ENCODE measurements at places on chromosomes 2 and 18.
A peak's percentile ranks its signal among the peaks of the same experiment; 100 is the strongest.

DNA sequence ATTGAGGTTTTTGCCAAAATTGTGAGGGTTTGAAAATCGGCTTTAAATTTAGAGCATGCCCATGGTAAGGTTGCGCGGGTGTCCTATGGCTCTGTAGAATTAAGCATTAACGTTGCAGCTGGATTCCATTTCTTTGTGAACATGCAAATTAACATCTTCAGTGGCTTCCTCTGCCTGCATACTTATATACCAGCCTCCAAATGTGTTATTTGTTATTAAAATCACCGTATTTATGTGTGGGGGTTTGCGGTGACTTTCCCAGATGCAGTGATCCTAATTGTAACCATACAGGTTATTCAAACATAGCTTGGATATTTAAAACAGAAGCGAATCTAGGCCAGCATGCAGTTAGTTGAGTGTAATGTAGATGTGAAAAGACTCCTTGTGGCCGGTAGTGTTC is 80.2 kb downstream of the TGOLN2 start:
- DNase-seq = no peak

- DNase-seq = no peak
Observed at GRCh38 chr2:85001595-85001994, 30.6 kb downstream of the KCMF1 start.

GRCh38 chr2:28164280-28164801 is 228.3 kb upstream of the FOSL2 start:
- no peak for DNase-seq

GRCh38 chr18:22933966-22934423 is 867 bp downstream of the RBBP8 start:
- DNase-seq = no peak

GRCh38 chr2:220051716-220052115 is 424.3 kb downstream of the SLC4A3 start:
- DNase-seq = no peak

- peak; percentile 6 for DNase-seq
Observed at GRCh38 chr2:222610746-222611145, 45.1 kb downstream of the FARSB start.

- DNase-seq = no peak
Observed at GRCh38 chr2:39023649-39024048, 97.2 kb downstream of the SOS1 start.

DNA sequence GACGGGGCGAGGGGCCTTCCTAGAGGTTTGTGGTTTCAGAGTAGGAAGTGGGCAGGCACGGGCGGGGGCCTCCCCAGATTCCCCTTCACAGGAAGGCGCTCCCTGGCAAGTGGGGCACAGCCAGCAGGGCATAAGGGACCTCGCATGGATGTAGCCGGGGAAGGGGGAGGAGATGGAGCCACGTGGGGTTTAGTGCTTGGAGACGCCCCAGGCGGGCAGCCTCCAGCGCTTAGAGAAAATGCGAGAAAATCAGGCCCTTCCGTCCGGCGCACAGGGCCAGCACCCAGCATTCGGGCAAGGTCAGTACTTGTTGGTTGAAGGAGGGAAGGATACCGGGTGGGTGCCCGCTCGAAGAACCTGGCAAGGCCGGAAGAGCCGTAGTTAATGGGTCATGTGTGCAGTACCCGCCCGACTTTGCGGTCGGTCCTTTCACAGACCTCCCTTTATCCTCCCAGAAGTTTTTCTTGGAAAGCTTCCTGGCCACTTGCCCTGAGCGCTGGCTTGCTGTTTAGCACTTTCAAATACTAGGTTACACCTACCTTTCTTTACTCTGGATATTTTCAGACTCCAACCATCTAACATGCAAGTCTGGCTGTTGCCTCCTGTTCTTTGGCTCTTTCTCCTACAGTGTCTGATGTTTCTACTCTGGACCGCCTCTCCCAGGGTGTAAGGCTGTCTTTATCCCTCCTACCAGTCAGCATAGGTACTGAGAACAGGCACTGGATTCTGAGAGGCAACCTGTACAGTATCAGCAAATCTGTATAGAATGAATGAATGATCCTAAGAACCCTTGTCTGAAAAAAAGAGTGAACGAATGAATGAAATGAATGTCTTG is 78.1 kb downstream of the CIB4 start:
- peak; percentile 28 for DNase-seq

- no peak for DNase-seq
Observed at GRCh38 chr2:121398853-121399252, 113.9 kb upstream of the TFCP2L1 start.

- no peak for DNase-seq
Observed at GRCh38 chr2:240235811-240236210, 95.4 kb upstream of the OTOS start.

DNA sequence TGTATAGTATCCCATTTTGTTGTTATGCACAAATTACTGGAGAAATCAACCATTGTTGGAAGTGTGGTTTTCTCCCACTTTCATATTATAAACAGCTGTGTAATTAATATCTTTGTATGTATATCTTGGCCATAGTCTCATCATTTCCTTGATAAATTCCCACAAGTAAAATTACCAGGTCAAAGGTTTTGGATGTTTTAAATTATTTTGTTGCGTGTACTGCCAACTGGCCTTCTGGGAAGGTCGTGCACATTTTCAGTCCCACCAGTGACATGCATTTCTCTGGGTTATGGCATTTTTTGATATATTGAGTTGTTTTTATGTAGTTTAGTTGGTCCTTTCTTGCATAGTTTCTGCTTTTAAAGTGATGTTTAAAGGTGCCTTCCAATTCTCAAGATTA is 41.5 kb downstream of the TSHZ1 start:
- peak; percentile 34 for DNase-seq

GRCh38 chr2:47297767-47298425 is 105.1 kb upstream of the MSH2 start:
- DNase-seq = no peak

DNA sequence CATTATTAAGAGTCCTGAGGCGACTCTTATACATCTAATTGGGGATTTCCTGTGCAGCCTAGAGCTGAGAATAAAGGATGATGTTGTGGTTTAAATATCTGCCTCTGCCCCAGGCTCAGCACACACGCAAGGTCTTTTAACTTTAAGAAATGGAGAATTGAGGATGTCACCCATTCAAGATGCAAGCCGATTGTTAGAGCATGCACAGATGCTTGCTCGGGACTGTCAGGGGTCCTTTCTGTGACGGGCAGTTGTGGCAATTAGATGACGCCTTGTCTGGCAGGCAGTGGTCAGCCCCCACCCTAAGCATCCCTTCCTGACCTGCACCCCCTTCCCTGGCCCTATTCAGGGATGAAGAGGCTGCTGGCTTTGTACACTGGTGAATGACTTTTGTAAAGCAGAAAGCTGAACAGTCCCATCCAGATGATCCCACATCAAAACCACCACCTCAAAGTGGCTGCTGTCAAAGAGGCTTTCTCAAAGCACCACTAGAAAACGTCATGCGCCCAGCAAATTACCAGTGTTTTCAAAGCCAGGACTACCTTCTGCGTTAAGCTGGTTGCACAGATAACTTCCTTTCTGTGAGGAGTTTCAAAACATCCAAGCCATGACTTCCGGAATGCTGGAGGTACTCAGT is 23.7 kb downstream of the FAM178B start:
- no peak for DNase-seq

DNA sequence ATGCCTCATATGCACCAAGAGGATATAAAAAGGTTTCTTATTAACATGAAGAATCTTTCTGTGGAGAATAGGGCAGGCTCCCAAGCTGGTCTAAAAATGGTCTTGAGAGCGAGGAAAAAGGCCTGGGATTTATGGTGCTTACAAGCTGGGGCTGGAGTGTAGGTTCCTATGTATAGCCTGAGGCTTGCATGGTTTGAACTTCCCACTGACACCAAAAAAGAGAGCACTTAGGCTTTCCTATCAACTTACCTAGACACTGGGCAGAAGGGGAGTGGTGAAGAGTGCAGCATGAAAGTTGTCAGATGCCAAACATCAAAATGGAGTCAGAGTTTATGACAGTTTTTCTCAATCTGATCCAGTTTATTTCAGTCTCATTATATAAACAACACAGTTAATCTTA is 784.6 kb downstream of the LRRTM4 start:
- no peak for DNase-seq

DNA sequence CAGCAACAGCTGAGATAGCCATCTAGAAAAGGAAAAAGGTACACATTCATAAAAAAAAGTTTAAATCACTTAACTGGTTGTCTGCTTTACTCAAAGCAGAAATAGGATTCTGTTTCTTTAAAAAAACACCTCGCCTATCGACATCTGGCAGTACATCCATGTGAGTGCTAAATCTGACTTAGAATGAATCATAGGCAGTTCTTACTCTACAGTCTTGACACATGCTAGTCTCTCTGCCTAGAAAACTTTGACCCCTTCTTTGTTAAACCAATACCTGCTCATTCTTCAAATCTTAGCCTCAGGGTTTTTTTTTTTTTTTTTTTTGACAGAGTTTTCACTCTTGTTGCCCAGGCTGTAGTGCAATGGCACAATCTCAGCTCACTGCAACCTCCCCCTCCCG is 37.1 kb upstream of the GPR75 start:
- DNase-seq = peak; percentile 65

DNA sequence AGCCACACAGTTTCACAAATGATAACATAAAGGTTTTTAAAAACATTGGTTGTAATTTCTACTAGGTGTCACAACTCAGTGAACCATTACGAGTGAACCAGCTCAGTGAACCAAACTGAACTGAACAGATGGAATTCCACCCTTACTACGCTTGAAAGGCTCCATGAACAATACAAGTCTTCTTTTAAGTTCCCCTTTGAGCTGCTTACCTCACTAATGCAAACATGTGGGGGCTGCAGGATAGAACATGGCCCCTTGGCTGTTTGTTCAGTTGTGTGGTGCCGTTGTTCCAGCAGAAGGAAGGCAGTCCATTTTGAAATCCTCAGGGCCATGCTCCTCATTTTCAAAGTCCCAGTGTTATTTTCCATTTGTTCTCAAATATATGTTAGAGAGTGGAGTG is 30.7 kb upstream of the KLHL14 start:
- no peak for DNase-seq

GRCh38 chr18:36181441-36181840 is 5.9 kb upstream of the MOCOS start:
- DNase-seq = no peak

- no peak for DNase-seq
Observed at GRCh38 chr18:11998193-11998592, 16.9 kb downstream of the IMPA2 start.

All from EL (cell line).